ENCODE measurements at places on chromosomes 2 and 18.

DNA sequence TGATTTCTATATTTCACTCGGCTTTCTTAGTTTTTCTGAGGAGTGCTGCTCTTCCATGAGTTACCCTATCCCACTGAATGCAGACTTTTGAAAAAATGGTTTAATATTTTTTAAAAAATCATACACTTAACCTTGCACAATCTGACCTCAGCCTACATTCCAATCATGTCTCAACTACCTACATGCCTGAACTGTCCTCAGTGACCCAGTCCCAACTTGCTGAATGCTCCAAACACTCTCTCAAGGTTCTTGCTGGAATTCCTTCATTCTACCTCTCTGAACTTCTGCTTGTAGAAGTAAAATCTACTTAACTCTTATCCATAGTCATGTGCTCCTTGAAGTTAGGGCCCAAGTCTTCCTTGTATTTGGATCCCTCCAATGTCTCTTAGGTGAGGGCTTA is 181.6 kb downstream of the XIRP2 start:
- H3K27me3 ChIP-seq, result no peaks in the 10 kb centered on the region
- no peak for DNase-seq
- no peaks in the 10 kb centered on the region for H3K4me1 ChIP-seq
- no peak overlapping the region for H3K4me3 ChIP-seq

GRCh38 chr18:78911751-78912283 is 67.8 kb upstream of the SALL3 start:
- H3K4me1 ChIP-seq, result no peaks in the 10 kb centered on the region
- DNase-seq, result no peak
- H3K27me3 ChIP-seq, result peaks cover 6% of the 10 kb centered on the region

DNA sequence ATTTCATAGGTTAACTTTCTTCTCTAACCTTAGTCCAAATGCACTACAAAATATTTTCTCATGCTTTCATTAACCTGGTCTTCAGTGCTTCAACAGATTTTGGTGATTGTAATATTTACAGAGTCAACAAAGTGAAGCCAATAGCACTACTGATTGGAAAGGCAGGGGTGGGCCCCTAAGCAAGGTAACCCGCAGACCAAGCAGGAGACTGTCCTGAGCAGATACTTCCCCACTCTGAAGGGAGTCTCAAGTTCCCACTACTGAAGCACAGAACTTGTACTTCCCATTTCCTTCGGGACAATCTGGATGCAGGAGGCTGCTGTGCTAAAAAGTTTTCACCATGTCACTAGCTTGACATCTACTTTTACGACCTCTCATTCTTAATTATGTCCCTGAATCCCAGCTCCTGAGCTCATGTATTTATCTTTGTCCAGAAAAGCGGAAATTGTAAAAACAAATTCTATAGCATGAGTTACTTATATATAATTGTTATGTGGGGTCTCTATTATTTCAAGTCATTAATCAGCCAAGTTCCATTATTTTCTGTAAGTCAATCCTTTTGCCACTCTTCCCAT is 311.6 kb upstream of the REV1 start:
- H3K27me3 ChIP-seq, result no peaks in the 10 kb centered on the region
- no peak overlapping the region for H3K4me3 ChIP-seq
- peaks cover 17% of the 10 kb centered on the region for H3K4me1 ChIP-seq
- peaks cover 5% of the 10 kb centered on the region for H3K36me3 ChIP-seq

DNA sequence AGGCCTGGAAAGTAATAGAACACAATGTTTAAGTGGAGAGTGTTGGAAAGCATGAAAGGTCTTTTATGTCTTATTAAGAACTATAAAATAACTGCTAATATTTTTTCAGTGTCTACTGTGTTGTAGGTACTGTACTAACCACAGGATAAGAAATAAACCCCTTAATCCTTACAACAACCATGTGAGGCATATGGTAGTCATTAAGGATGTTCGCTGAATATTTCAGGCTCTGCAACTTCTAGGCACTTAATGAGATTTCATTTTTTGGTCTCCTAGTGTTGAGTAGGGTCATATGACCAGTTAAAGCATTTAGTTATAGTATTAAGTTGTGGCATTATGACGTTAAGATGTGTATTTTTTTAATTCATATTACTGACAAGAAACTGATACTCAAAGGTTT is 346.6 kb upstream of the KCNH7 start:
- no peak for DNase-seq
- no peaks in the 10 kb centered on the region for H3K36me3 ChIP-seq
- H3K4me3 ChIP-seq, result no peak overlapping the region
- H3K27me3 ChIP-seq, result peaks cover 13% of the 10 kb centered on the region

- H3K4me1 ChIP-seq, result peaks cover 37% of the 10 kb centered on the region
- peak overlapping the region; percentile 54 for H3K4me3 ChIP-seq
- H3K27me3 ChIP-seq, result no peaks in the 10 kb centered on the region
- peak overlapping the region; percentile 96 for H3K27ac ChIP-seq
- DNase-seq, result peak; percentile 43
These were observed 25.8 kb upstream of the CABYR start for GRCh38 chr18:24112874-24113615.

DNA sequence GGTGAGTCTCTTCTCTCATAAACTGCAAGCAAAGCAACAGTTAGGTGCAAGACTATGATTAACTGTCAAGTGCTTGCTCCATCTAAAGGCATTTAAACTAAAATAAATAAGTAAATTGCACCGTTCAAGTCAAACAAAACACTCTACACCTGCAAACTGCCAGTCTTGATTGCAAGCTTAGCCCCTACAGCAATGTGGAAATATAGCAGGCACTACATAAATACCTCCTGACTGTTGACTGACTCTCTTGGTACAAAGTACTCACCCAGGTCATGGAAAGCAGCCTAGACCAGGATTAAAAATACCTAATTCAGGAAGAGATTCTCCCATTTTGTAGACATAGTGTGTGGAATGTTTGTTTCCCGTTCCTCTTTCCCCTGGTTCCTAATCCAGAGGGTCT is 176.6 kb upstream of the KLHL29 start:
- no peaks in the 10 kb centered on the region for H3K36me3 ChIP-seq
- no peak overlapping the region for H3K4me3 ChIP-seq
- H3K4me1 ChIP-seq, result peaks cover 27% of the 10 kb centered on the region
- DNase-seq, result no peak

DNA sequence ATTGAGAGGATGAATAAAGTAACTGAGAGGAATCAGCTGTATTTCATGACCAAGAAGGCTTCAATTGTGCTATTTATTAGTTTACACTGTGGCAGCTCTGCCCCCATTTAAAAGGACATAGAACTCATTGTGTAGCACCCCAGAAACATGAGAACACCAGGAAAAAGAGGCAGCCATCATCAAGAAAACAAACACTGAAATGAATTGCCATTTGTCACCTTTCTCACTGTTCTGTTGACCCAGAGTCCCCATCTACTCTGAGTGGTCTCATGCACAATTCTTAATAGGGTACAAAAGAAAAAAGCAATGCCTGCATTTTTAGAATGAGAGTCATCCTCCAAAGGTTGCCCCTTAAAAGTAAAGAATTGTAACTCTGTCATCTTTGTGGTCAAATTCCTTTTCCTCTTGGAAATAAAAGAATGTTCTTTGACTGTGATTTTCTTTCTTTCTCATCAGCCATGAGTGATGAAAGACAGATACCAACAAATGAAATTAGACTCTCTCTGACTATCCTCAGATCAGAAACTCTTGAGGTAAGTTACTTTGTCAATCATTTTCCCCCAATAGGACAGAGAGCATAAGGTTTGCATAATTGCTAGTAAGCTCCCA is 1941.9 kb upstream of the PIK3C3 start:
- peak overlapping the region; percentile 56 for H3K27ac ChIP-seq
- no peak overlapping the region for H3K4me3 ChIP-seq
- no peaks in the 10 kb centered on the region for H3K27me3 ChIP-seq
- H3K36me3 ChIP-seq, result no peaks in the 10 kb centered on the region
- peaks cover 21% of the 10 kb centered on the region for H3K4me1 ChIP-seq
- no peak for DNase-seq

DNA sequence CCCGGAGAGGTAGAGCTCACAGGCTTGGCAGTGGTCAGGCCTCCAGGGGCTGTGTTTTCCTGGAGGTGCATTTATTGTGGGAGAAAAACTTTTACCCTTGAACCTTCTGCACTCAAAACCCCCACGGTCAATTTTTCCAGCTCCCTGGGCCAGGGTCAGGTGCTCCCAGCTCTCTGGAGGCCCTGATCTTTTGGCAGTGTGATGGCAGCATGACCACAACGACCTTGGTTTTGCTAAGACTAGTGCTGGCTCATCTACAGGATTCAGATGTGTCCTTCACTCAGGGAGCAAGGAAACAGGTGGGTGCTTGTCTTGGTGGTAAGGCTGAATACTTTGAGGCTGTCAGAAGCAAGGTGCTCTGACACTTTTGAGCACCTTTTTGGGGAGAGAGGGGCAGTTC is 92.3 kb downstream of the CCDC93 start:
- no peak for DNase-seq
- H3K4me1 ChIP-seq, result no peaks in the 10 kb centered on the region
- H3K27ac ChIP-seq, result no peak overlapping the region
- H3K27me3 ChIP-seq, result no peaks in the 10 kb centered on the region
- peaks cover 52% of the 10 kb centered on the region for H3K36me3 ChIP-seq
- H3K4me3 ChIP-seq, result no peak overlapping the region

DNA sequence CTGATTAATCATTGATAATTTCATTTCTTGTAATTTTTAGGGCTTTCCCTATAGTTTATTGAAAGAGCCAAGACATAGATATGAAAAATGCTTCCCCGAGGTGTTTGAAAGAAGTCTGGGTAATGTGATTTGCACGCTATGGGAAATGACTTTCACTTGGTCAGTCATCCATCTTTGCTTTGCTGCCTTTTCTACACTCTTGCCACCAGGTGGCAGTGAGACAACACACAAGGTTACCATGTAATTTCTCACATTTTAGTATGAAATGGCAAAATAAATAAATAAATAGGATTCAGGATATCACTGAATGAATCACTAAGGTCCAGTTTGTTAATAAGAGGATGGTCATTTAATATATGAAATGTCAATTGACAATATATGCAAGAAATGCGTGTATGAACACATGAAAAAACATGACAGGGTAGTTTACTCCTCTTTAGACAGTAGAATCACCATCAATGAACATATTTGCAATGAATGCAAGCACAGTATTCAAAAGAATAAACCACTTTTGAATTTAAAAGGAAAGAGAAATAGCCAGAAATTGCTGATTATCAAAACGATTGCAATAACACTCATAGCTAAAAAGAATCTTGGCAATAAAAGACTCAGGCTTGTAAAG is 52.2 kb upstream of the KCNH7 start:
- H3K27ac ChIP-seq, result no peak overlapping the region
- no peaks in the 10 kb centered on the region for H3K27me3 ChIP-seq
- H3K36me3 ChIP-seq, result no peaks in the 10 kb centered on the region
- no peak overlapping the region for H3K4me3 ChIP-seq

DNA sequence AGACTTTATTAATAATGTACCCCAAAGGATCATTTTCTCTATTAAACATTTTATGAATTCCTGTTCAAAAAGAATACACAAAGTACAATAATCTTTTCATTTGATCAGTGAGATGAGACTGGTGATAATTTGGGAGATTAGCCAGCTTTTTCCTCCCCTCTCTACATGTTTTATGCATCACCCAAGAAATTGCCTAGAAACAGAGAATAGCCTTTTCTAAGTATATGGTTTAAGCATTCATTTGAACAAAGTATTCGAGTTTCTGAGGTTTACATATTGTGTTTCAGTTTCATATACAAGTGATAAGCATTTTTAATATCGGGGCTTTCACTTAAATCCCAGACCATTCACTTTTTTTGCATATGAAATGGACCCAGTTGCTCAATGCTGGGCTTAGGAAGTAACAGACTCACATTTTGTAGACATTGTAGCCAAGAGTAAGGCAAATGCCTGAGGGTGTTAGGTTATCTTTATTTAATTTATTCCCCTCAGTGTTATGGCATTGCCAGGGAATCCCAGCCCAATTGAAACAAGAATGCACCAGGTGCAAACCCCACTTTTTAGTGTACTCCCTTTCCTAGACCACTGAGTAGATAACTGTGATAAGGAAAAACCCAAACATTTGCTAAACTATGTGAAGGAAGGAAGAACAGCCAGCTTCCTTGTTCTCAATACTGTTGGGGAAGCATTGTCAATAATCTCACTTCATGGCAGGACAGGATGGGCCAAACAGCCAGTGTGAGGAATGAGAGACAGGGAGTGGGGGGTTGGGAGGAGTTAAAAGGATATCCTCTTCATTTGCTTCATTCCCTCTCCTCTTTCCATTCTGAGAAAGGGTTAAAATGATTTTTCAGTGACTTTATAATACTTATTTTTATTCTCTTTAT is 3.5 kb downstream of the CPO start:
- H3K27ac ChIP-seq, result no peak overlapping the region
- no peak overlapping the region for H3K4me3 ChIP-seq
- H3K36me3 ChIP-seq, result no peaks in the 10 kb centered on the region
- no peaks in the 10 kb centered on the region for H3K4me1 ChIP-seq
- no peaks in the 10 kb centered on the region for H3K27me3 ChIP-seq

DNA sequence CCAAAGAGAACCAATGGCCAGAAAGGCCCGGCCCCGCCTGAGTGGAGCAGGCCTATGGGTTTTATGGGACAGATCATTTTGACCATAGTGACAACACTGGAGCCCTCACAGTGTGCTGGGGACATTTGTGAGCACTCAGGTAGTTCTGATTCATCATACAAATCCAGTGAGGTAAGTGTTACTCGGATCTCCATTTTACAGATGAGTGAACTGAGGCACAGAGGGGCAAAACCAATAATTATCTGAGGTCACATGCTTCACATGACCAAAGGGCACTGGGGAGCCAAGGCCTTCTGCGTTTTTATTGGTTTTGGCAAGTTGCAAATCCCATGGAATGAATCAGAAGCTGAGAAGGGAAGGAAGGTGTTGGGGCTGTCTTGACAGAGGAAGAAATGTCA is 111.5 kb upstream of the MGAT5 start:
- no peak overlapping the region for H3K4me3 ChIP-seq
- H3K27me3 ChIP-seq, result no peaks in the 10 kb centered on the region
- H3K27ac ChIP-seq, result peak overlapping the region; percentile 14
- H3K36me3 ChIP-seq, result peaks cover 6% of the 10 kb centered on the region

DNA sequence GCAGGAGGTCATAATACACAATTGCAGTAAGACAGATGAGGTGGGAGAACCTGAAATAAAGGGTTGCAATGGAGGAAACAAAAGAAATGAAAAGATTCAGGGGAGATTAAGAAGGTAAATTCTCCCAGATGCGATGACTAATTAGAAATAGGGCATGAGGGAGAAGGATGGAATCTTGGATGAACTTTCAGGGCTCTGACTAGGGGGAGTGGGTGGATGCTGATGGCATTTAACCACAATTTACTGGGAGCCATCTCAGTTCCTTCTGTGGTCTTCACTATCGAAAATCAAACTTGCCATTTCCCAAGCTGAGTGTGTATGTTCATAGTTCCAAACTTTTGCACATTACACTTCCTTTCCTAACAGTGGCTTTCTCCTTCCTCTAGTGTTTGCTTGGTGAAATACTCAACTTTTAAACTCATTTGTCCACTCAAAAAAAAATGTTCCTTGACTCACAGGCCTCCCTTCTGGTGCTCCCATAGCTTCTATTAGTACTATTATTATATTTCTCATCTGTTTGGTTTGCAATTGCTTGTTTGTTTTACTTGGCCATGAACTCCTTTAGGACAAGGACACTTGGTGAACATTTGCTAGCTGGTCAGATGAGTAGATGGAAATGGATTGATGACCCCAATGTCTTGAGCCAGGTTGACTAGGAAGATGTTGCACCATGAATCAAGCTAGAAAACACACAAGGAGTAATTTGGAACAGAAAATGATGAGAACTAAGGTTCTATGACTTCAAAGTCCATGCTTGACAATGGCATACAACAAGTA is 178.5 kb downstream of the DIS3L2 start:
- no peak for DNase-seq
- no peaks in the 10 kb centered on the region for H3K4me1 ChIP-seq
- H3K27me3 ChIP-seq, result no peaks in the 10 kb centered on the region
- H3K36me3 ChIP-seq, result no peaks in the 10 kb centered on the region

GRCh38 chr2:201621293-201621999 is 21.9 kb downstream of the TMEM237 start:
- H3K36me3 ChIP-seq, result peaks cover 2% of the 10 kb centered on the region
- no peaks in the 10 kb centered on the region for H3K4me1 ChIP-seq
- DNase-seq, result no peak
- no peak overlapping the region for H3K27ac ChIP-seq
- no peak overlapping the region for H3K4me3 ChIP-seq

All from progenitor cell of endocrine pancreas (in vitro differentiated cells).